ENCODE measurements at places on chromosomes 3 and 15.

DNA sequence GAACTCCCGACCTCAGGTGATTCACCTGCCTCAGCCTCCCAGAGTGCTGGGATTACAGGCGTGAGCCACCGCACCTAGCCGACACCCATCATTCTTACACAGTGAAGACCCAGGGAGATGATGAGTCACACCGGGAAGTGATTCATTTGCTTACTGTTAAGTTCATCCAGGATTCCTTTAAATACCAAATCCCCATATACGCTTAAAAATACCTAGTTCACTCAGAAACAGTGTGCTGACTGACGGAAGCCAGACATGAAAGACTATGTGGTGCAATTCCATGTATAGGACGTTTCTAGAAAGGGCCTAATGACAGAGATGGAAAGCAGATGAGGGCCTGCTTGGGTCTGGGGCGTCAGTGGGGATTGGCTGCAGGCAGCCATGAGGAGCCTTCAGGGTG lies 75.2 kb downstream of the APBA2 start:
- DNase-seq: no peak

- DNase-seq: no peak
These were observed 95.9 kb upstream of the UBE2E2 start for GRCh38 chr3:23107221-23107620.

GRCh38 chr15:56981160-56981559 lies 62.7 kb downstream of the TCF12 start:
- no peak for DNase-seq

- peak; percentile 91 for DNase-seq
These were observed 795 bp upstream of the MYNN start for GRCh38 chr3:169772305-169772896.

DNA sequence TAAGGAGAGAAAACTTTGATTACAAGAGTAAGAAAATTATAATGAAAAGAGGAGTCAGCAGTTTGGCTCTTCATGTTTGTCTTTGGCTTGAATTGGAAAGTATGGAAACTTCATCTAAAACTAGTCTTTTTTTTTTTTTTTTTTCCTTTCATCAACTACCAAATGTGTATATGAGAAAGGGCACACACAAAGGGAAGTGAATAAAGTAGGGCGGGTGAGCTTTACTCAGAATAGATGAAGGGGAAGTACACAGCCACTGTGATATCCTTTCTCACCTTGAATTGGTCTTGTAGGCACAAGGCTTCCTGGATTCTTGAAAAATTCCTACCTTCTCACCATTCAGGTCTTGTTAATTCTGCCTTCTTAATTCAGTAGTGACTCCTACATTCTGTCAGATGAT lies 652.3 kb upstream of the KCNMB2 start:
- DNase-seq: no peak

DNA sequence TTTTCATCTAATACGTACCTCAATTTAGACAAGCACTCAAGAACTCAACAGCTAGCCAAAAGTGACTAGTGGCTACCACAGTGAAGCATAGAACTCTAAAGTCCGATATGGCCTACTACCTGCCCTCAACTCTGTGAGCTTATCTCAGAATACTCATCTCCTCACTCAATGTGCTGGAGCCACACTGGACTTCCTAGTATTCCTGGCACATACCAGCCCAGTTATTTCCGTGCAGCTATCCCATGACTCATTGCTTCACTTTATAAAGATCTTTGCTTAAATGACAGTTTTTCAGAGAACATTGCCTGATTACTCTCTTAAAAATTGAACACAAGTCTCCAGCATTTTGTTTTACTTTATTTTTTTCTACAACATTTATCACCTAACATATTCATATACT lies 524.7 kb downstream of the PYDC2 start:
- no peak for DNase-seq

- DNase-seq: no peak
These were observed 71.3 kb downstream of the WHAMM start for GRCh38 chr15:82880704-82881103.

DNA sequence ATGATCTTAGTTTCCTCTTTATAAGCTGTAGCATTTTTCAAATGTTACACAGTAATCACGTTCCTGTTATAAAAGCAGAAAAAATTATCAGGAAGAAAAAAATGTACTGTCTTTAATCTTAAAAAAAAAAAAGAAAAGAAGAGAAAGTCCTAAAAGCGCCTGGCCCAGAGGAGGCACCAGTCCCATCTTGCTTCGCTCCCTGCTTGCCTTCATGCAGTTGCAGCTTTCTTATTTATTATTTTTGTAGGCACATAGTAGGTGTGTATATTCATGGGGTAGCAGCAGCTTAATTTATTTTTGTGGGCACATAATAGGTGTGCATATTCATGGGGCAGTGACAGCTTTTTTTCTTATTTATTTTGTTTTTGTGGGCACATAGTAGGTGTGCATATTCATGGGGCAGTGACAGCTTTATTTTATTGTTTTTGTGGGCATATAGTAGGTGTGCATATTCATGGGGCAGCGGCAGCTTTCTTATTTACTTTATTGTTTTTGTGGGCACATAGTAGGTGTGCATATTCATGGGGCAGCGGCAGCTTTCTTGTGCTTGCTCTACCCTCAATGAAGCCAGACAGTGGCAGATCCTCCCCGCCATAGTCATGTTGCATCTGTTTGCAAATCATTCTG lies 5.5 kb upstream of the EHD4 start:
- no peak for DNase-seq

DNA sequence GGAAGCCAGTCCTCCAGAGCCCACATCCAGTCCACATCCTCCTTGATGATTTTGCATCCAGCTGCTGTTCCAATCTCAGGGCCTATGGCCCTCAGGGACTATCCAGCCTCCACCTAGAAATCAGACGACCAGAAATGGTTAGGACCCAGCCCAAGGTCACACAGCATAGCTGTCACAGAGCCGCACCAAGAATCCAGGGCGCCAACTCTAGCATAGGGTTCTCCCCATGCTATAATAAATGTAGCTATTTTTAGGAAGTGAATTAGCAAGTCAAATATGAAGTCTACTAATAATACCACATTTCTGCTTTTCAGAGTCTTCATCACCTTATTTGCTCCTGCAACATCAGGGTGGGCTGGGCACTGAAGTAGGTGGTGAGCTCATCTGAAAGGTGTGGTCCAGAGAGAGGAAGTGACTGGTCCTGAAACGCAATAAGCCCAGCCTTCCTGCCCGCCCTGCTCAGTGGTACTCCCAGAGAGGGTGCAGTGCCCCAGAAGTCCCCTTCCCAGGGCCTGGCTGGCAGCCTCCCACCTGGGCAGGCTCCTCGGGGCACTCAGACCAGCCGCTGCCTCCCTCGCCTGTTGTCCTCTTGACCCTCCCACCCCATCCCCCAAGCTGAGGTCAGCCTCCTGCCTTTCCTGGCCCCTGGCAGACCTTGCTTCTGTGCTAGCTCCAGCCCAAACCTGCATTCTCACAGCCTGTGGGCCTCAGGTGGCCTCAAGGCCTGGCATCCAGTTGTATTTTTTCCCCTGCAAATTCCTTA lies 17.6 kb upstream of the CYP11A1 start:
- no peak for DNase-seq

- no peak for DNase-seq
These were observed 796.4 kb upstream of the ARPP21 start for GRCh38 chr3:34842706-34843480.

DNA sequence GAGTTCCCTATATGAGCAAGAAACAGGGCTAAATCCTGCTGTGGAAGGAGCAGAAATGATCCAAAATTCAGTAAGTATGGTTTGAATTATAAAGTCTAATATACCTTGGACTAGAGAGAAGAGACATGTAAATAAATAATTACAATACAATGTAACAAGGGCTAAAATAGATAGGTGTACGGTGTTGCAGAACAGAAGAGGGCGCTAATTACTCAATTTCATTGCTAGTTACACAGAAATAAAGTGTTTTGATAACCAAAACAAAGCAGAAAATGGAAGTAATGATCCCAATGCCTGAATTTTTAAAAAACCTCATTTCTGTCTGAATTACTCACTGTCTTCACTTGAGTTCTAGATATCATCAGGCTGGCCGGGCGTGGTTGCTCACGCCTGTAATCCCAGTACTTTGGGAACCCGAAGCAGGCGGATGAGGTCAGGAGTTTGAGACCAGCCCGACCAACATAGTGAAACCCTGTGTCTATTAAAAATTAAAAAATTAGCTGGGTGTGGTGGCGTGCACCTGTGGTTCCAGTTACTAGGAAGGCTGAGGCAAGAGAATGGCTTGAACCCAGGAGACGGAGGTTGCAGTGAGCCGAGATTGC lies 8.3 kb upstream of the PLCH1 start:
- DNase-seq: no peak

GRCh38 chr3:22893644-22894325 lies 309.3 kb upstream of the UBE2E2 start:
- DNase-seq: no peak

DNA sequence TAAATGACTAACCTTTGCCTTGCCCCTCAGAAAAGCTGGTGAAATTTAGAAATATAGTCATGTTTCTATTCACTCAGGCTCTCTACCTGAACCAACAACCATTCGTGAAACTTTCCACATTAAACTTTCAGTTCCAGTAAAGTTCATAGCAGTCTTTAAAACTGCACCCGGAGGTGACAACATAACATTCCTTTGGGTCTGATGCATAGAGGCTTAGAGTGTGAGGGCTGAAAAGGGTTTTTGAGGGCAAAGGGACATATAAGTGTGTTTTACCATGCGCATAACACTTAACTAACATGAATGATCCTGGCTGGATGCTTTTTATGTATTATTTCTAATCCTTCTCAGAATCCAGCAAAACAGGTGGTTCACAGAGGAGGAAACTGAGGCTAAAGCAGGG lies 471.7 kb upstream of the MCTP2 start:
- no peak for DNase-seq

DNA sequence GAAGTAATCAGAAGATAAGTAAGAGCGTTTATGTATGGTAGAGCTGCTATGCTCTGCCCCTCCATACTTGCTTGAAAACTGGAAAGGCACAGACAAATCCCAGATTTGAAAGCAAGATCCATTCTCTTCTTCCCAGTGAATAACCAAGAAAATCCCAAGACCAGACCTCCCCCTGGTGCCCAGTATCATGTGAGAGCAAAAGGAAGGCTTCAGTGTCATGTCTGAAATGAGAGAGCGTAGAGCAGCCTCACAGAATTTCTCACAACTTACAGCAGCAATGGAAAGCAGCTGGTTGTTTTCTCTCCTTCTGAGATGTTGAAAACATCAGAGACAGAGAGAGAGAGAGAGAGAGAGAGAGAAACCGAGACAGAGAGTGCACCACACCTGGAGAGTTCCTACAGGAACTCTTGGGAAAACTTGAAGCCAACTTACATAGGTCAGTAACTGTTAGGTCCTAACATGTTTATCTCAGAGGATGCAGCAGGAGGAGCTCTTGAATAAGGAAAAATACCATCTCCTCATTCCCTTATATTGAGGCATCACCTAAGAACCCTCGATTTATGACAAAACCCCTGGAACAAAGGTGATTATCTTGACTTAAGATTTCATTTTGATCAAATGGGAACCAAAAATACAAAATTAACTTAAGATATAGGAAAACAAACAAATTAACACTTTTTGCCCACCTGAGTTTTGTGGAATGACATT lies 273.3 kb downstream of the NSUN3 start:
- DNase-seq: no peak

GRCh38 chr3:11152301-11152700 lies 2.0 kb upstream of the HRH1 start:
- no peak for DNase-seq

GRCh38 chr3:128506754-128507153 lies 13.8 kb upstream of the GATA2 start:
- no peak for DNase-seq

DNA sequence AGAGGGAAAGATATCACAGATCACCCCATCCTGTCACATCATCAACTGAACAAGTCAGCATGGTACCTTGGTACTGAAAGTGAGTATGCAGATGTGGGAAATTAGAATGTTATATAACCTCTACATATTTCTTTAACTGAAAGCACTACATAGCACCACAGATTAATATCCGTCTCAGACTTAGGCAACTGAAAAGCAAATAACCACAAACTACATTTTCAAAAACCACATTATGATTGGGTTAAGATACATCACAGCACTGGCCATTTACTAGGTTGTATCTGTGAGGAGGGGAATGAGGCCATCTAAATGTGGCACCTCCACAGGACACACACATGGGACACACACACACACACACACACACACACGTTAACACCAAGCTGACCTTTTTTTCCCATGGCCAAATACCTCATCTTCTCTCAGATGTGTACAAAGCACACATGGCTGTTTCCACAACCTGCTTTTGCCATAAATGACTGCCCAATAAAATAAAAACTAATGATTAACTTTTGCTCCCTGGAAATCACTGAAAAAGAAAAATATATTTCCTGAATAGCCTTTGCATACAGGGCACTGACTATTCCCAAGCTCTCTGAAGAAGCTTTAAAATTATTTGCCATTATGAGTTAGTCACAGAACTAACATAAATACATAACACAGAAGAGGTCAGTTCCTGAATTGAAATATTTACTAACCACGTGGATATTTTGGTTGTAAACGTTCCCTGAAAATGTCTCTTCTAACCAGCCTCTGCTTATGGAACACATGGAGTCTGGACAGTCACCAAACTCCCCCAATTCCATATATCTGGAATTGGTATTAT lies 60.1 kb downstream of the SUMF1 start:
- DNase-seq: no peak

GRCh38 chr15:100175406-100176114 lies 166.2 kb downstream of the ADAMTS17 start:
- no peak for DNase-seq

DNA sequence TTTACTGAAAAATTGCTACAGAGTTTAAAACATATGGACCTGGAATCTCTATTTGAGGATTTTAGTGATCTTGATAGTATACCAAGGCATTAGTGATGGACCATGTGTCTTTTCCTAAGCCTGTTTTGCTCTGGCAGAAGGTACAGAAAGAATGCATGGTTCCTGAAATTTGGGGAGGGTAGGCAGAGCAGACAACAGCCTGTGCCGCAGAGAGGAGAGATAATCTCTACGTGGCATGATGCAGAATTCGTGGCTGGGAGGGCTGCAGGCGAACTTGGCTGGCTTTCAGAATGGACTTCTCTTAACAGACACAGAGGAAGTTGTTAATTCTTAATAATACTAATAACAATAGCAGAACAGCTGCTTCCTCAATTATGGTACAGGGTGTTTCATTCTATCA lies 137.5 kb upstream of the FOXB1 start:
- no peak for DNase-seq

DNA sequence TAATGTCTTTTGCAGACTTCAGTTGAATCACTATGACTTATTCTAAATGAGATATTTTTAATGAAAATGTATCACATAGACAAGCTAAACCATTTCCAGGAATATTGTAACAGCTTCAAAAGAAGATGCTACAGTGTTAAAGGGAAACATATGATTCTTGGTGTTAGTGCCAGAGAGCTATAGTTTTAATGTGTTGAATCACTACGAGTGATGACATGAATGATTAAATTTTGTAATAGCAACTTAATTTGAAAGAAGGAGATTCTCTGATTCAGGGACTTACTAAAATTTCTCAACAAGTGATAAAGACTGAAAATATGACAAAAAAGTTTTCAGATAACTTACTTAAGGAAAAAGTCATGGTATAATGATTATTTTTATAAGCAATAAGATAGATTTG lies 267.3 kb upstream of the SLITRK3 start:
- no peak for DNase-seq

GRCh38 chr3:76352511-76353284 lies 567.3 kb upstream of the ZNF717 start:
- DNase-seq: no peak

- no peak for DNase-seq
These were observed 23.7 kb downstream of the KCNAB1 start for GRCh38 chr3:156144060-156144459.

- DNase-seq: no peak
These were observed 61.2 kb downstream of the SYNM start for GRCh38 chr15:99165956-99166689.
